ENCODE measurements at places on chromosomes 1 and 21.

GRCh38 chr1:221719987-221720386 lies 21.9 kb downstream of the DUSP10 start:
- DNase-seq: no peak

- DNase-seq: peak; percentile 91
Measured at GRCh38 chr1:25858906-25859789, at the start of gene AUNIP. AUNIP (minus strand) TSS chr1:25859457; CDS start chr1:25859357, 100 bp downstream.

GRCh38 chr1:30888391-30888790 lies 20.2 kb downstream of the SDC3 start:
- DNase-seq: no peak

DNA sequence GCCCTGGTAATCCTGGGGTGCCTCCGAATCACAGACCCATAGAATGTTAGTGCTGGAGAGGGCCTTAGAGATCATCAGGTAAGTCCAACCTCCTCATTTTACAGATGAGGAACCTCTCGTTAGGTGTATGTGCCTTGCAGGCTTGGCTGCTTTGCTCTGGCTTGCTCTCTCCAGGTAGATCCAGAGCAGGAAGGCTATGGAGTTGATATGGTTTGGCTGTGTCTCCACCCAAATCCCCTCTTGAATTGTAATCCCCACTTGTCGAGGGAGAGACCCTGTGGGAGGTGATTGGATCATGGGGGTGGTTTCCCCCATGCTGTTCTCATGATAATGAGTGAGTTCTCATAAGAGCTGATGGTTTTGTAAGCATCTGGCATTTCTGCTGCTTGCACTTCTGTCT lies 186.0 kb upstream of the PLXNA2 start:
- no peak for DNase-seq

GRCh38 chr21:41349126-41349525 lies 12.7 kb upstream of the MX2 start:
- DNase-seq: no peak

DNA sequence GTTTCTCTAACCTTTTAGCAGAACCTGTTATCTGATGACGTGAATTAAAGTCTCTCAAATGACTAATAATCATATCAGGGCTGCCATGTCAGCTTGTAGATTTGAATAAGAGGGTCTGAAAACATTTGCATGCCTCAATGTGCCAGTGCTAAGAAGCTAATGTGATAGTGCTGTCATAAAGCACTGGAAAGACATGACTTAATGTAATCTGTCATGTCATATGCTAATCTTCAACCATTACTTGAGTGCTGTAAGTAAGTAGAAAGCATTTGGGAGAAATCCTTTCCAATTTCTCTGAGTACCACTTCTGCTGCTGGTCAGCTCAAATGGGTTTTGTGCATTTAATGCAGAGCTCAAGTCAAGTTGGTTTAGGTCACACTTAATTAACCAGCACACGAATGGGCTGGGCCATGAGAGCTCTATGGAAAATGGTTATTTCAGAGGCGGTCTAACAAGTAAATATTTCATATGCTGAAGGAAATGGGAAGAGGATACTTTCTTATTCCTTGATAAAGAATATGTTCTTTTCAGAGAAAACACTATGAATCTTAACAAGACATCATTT lies 609.2 kb downstream of the LMO4 start:
- no peak for DNase-seq

DNA sequence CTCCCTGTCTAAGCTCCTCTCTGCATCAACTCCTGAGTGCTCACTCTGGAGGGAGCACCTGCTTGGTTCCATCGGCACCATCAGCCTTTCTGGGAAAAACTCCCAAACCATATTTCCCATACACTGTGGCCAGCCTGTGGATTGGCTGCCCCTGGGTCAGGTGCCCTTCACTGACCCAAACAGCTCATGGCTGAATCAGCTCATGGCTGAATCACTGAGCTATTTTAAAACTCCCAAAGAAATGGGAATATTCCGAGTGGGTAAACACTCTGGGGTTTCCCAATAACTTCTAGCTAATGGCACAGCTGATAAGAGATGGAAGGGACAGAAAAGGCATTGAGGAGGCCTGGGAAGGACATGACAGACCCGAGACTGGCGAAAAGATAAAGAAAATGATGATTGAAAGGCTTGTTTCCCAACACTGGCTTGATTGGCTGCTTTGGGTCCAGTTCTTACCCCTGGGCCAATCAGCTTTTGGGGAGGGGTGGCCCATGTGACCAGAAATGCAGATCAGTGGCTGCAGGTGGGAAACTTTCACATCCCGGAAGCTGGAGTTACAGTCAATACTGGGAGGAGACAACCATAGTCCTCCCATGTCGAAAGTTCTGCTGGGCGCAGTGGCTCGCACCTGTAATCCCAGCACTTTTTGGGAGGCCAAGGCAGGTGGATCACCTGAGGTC lies 37.3 kb upstream of the KAZN start:
- no peak for DNase-seq

DNA sequence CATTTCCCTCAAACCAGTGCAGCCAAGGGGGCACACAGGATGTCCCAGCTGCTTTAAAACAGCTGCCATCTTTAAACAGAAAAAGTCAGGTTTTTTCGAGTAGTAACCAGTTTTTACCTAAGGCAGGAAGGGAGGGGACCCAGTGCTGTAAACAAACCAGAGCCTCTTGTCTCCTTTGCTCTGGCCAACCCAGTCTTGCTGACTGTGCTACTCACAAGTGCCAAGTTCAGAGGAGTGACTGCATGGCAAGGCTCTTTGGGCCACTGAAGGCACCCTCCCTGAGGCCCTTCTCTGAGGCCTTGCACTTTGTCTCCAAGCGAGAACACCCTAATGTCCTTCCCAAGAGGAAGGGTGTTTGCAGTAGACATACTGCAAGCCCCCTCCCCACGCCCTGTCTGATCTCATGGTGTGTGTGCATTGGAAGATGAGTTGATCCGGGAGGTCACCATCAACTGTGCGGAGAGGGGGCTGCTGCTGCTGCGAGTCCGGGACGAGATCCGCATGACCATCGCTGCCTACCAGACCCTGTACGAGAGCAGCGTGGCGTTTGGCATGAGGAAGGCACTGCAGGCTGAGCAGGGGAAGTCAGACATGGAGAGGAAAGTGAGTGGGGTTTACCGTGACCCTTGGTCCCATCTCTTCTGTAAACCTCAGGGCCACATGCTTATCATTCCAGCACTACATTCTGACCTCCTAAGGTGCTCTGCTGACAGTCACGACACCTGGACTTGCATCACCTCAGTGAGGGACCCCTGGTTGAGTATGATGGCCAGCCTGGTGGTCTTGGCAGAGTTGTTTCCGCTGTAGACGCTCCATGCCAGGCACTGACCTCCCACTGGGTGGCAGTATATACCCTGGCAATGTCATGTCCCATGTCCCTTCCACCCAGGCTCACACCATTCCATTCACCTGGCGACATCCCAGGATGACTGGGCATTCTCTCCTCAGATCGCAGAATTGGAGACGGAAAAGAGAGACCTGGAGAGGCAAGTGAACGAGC lies 4.7 kb downstream of the DNALI1 start:
- peak; percentile 35 for DNase-seq

- no peak for DNase-seq
Measured at GRCh38 chr1:165109013-165109412, 247.5 kb downstream of the LMX1A start.

GRCh38 chr1:85024736-85025135 lies 23.6 kb downstream of the MCOLN3 start:
- no peak for DNase-seq

DNA sequence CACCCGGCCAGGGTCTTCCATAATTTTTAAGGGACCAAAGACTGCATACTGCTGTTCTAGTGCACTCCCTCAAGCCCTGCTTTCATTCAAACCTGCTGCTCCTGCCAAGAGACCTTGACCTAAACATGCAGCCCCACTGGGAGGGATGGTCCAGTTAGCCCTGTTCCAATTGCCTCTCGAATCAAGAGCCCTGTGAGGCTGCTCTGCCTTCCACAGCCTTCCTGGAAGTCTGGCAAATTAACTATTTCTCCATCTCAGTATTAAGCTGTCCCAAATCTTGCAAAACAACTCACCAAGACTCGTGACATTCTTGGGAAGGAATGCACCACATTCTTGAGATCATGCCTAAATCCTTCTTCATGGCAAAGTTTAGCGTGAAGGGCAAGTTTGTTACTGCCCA lies 231.3 kb downstream of the C1orf94 start:
- no peak for DNase-seq

- no peak for DNase-seq
Measured at GRCh38 chr1:220952961-220953643, 73.9 kb downstream of the HLX start.

- no peak for DNase-seq
Measured at GRCh38 chr1:3324704-3325535, 129.5 kb upstream of the ARHGEF16 start.

DNA sequence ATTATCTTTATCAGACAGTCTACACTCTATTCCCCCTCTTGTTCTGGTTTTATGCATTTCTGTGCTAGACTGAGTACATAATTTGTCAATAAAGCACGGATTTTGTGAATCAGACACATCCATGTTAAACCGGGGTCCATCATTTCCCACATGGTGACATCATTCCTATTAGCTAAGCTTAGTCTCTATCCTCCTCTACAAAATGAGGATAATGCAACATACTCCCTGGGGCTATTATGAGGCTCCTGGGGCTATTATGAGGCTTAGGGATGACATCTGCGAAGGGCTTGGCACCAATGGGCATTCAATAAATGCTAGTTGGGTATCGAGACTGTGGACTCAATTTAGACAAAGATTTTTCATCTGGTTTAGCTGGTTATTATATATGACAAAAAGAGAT lies 25.1 kb upstream of the APP start:
- DNase-seq: no peak

- no peak for DNase-seq
Measured at GRCh38 chr1:1006305-1007159, 6.6 kb upstream of the HES4 start.

- no peak for DNase-seq
Measured at GRCh38 chr1:143643148-143643885, 328.5 kb downstream of the FAM72C start.

DNA sequence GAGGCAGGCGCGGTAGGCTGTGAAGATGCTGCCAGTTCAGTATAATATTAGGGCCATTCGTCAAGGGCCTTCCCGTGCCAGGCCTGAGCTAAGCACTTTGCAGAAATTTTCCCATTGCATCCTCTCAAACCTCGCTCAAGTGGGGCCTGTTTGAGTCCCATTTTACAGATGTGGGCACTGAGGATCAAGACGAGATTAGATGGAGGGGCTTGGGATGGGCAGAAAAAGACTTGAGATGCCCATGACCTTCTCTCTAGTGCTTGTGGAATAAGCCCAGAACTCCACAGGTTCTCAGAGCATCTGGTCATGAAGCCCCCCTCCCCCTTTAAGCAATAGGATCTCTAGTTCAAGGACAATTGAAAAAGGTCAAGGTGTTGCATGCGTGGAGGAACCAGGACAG lies 9.9 kb downstream of the EPHA8 start:
- no peak for DNase-seq

- DNase-seq: no peak
Measured at GRCh38 chr21:35538386-35538785, 489.3 kb upstream of the RUNX1 start.

GRCh38 chr1:82634266-82634665 lies 833.5 kb downstream of the ADGRL2 start:
- DNase-seq: no peak

- DNase-seq: peak; percentile 45
Measured at GRCh38 chr21:25464275-25464674, 143.0 kb downstream of the MRPL39 start.

DNA sequence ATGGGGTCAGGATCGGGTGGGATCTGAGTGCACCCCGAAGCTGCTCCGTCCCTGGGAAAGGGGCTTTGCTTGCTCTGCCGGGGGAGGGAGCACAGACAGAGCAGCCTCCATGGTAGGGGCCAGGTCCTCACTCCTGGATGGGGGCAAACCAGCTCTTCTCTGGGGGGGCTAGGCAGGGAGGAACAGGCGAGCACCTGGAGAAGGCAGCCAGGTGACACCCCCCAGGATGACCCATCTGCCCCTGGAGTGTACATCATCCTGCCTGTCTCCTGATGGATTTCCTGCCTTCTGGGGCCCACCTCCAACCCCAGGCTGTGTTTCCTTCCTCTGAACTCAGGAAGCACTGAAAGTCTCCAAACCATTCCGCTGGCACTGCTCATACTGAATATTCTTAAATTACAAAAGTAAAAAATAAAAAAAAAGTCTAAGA lies 248.0 kb downstream of the RHOU start:
- DNase-seq: no peak

DNA sequence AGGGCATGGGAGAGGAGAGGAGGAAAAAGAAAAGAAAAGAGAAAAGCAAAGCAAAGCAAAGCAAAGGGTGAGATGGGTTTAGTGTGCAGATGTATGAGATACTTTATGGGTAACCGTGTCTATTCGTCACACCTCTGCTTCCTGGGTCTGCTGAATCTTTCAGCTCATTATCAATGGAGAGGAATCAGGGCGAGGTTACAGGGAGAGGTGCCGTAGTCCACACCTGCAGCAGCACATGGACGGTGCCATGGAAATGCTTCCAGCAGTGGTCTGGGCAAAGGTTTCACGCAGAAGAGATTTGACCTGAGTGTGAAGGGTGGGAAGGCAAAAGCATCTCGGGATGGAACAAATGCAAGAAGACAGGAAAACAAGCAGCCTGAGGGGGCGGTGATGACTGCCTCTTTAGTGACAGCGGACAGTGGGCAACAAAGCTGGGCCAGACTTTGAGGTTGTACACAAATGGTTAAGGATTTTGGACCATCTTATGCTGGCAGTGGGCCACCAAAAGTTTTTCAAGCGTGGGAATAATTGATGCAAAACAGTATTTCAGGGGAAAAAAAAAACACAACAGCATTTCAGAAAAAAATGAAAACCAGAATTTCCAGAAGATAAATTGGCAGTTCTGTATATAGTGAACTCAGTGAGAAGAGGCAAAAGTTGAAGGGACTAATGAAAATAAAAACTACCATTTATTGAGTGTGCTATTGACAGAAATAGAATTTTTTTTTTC lies 19.5 kb upstream of the SRP9 start:
- DNase-seq: no peak

- DNase-seq: no peak
Measured at GRCh38 chr1:118618618-118619340, 369.4 kb downstream of the TBX15 start.

DNA sequence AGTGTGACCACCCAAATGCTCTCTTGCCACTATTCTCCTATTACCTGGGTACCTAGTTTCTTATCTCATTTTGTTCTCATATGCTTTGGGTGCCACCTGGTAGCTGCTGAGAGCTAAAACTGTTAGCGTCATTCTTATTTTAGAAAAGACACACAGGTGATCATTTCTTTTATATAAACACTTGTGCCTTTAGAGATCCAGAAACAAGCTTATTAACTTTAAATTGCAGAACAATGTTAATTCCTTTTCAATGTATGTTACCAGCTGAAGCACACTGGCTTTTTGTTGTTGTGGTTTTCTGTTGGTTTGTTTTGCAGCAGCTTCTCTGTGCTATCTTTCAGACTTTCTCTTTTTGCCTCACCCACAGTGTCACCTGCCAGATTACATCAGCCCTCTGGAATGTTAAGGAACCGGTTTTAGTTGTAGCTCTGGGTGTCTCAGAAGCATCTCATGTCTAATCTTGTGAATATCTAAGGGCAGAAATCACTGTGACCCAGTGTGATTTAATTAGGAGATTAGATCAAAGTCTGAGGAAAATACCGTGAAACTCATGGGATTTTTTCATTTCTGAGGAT lies 43.4 kb upstream of the SLC19A2 start:
- no peak for DNase-seq

All from CD4-positive, alpha-beta T cell treated with Interleukin-21 for 1 hour (primary cell).